ENCODE measurements at places on chromosomes 3 and 15. TPM values are rescaled to one million over a fixed set of nuclear protein-coding genes. Genes with fewer than 3 reads are reported as not detected.

OR5K2 gene
- total RNA-seq = not detected

ANKRD63 gene
- not detected for total RNA-seq

ZNF80 gene
- total RNA-seq = not detected

FETUB gene
- not detected for total RNA-seq

MOBP gene
- total RNA-seq = not detected

ZCWPW2 gene
- total RNA-seq = 0.40 TPM

VGLL3 gene
- 1.6 TPM for total RNA-seq

CCR8 gene
- total RNA-seq = 0.16 TPM

UBE2E2 gene
- 33.9 TPM for total RNA-seq

FGF12 gene
- 0.72 TPM for total RNA-seq

HHATL gene
- total RNA-seq = not detected

SHISA5 gene
- total RNA-seq = 210 TPM

PLSCR2 gene
- 0.12 TPM for total RNA-seq

CRABP1 gene
- total RNA-seq = not detected

LIPH gene
- total RNA-seq = 14.6 TPM

DET1 gene
- total RNA-seq = 0.80 TPM

RBPMS2 gene
- 0.48 TPM for total RNA-seq

GXYLT2 gene
- total RNA-seq = 2.2 TPM

CCDC39 gene
- not detected for total RNA-seq

PIERCE2 gene
- not detected for total RNA-seq

SNTN gene
- not detected for total RNA-seq

PDZRN3 gene
- 18.2 TPM for total RNA-seq

NOX5 gene
- 0.44 TPM for total RNA-seq

EIF4E3 gene
- 15.7 TPM for total RNA-seq

RTP1 gene
- total RNA-seq = not detected

TBCCD1 gene
- 6.6 TPM for total RNA-seq

ZNF621 gene
- 11.5 TPM for total RNA-seq

PAQR5 gene
- total RNA-seq = 13.6 TPM

TP63 gene
- total RNA-seq = 190 TPM

MME gene
- total RNA-seq = 0.60 TPM

EIF3J gene
- total RNA-seq = 64.7 TPM

SHF gene
- total RNA-seq = 1.6 TPM

NAA50 gene
- 120 TPM for total RNA-seq

KIF15 gene
- 7.3 TPM for total RNA-seq

FBXO40 gene
- total RNA-seq = not detected

DAZL gene
- not detected for total RNA-seq

ACTRT3 gene
- total RNA-seq = 1.6 TPM

EOMES gene
- total RNA-seq = 0.12 TPM

UNC13C gene
- total RNA-seq = 0.04 TPM

PLA2G4F gene
- total RNA-seq = 34.9 TPM

TRIM42 gene
- total RNA-seq = not detected

CATSPER2 gene
- total RNA-seq = 3.5 TPM

FBXO22 gene
- total RNA-seq = 23.8 TPM

GOLGA6A gene
- total RNA-seq = 0.08 TPM

MAP6D1 gene
- 2.0 TPM for total RNA-seq

HDAC11 gene
- total RNA-seq = 15.9 TPM

FRMD5 gene
- 0.20 TPM for total RNA-seq

WDR82 gene
- 52.2 TPM for total RNA-seq

Measured in esophagus mucosa (tissue), 1 donor.